Hepatocyte (in vitro differentiated cells): ENCODE measurements at places on chromosomes 4 and X. TPM values are rescaled to one million over a fixed set of nuclear protein-coding genes. Genes with fewer than 3 reads are reported as not detected.

DNA sequence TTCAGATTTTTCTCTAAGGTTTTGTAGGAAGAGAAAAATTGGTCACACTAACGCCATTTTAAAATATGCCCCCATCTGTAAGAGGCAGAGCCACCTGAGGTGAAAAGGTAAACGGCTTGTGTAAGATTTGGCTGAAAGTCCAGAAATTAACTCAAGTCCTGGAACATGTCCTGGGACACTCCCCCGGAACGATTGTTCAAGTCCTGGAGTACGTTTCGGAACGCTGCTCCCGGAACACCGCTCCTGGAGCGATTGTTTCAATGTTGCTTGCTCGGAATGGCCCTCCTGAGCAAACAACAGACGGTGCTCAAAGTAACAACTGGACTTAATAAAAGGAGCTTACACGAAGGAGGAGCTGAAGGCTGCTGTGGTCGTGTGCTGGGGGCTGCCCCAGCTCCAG is 796.5 kb upstream of the SLIT2 start:
- DNase-seq, result no peak

- DNase-seq, result no peak
Observed at GRCh38 chr4:20840648-20841190, 140.5 kb downstream of the PACRGL start.

DNA sequence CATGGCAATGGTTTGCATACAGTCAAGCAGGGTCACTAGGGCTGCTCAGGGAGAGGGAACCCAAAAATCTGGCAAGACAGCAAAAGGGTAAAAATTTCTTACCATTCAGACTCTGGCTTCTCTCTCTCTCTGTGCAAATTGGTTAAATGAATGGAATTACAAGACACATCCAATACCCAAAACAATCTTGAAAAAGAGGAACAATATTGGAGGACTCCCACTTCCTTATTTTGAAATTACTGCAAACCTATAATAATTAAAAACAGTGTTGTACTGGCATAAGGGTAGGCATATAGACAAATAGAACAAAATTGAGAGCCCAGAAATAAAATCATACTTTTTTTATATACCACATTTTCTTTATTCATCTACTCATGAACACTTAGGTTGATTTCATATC is 24.1 kb downstream of the ETDA start:
- DNase-seq, result no peak

GRCh38 chrX:57227691-57228090 is 58.8 kb upstream of the FAAH2 start:
- peak; percentile 12 for DNase-seq

GRCh38 chr4:10371869-10372471 is 85.3 kb downstream of the ZNF518B start:
- peak; percentile 15 for DNase-seq

DNA sequence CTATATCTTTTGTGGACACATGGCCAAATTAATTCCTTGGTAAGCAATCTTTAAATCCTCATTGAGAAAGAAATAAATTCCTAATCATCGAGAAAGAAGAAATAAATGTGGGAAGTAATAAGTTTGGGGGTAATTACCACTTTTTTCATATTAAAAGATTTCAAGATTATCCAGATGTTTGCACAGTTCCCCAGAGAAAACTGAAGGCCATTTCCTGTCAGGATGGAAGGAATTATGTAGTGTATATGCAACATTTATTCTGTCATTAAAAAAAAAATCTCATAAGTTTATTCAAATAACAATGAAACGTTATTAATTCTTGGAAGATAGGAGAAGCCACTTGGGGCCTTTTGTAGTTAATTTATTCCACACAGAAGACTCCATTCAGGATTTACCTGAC is 385.6 kb upstream of the NR3C2 start:
- no peak for DNase-seq

DNA sequence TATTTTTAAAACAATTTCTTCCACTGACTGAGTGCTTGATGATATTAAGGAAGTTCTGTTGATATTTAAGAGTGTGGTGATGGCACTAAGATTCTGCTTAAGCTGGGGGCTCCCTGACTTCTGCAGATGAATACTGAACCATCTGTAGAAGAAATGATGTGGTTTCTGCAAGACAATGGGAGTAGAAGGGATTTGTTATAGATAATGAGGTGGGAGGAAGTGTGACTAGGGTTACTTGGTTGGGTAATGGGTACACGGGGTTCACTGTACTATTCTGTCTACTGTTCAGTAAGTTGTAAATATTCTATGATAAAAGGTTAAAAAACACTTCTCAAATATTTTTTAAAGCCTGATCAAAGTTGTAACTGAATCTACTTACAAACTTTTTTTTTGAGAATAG is 60.9 kb upstream of the TXK start:
- DNase-seq, result no peak

The BTK gene
- 0.70 and 0.96 TPM in 2 replicates for total RNA-seq

The TRAPPC2 gene
- 23.4 and 24.8 TPM in 2 replicates for total RNA-seq

The EDA gene
- 15.6 and 19.1 TPM in 2 replicates for total RNA-seq

The MAGEA12 gene
- not detected in 2 replicates for total RNA-seq

The TMEM154 gene
- total RNA-seq, result 1.2 and 1.7 TPM in 2 replicates

The KLF8 gene
- 9.1 and 10.1 TPM in 2 replicates for total RNA-seq
